Stimulated activated CD4-positive, alpha-beta T cell treated with anti-CD3 and anti-CD28 coated beads, Interleukin-1b, Interleukin-23, amount 100 ng/mL, for 1 hour (primary cell): ENCODE measurements at places on chromosomes 11 and 22.

DNA sequence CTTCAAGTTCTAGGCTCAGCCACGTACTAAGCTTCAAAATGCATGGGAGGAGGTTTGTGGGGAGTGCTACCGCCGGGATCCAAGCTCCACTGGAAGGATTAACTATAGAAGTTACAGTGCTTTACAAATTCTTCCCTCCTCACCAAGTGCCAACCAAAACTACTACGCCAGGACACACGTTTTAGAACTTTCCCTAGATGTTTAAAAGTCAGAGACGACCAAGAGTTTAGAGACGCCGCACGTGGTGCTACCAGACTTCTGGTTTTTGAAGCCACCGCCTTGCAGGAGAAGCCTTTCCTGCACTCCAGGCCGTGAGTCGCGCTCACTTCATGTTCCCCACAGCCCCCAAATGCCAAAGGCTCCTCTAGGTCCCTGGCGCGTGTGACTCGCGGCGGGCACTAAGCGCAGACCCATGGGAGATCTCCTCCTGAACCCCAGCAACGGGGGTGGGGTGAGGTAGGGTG, 734 bp downstream of the SNU13 start:
- no peak for DNase-seq

DNA sequence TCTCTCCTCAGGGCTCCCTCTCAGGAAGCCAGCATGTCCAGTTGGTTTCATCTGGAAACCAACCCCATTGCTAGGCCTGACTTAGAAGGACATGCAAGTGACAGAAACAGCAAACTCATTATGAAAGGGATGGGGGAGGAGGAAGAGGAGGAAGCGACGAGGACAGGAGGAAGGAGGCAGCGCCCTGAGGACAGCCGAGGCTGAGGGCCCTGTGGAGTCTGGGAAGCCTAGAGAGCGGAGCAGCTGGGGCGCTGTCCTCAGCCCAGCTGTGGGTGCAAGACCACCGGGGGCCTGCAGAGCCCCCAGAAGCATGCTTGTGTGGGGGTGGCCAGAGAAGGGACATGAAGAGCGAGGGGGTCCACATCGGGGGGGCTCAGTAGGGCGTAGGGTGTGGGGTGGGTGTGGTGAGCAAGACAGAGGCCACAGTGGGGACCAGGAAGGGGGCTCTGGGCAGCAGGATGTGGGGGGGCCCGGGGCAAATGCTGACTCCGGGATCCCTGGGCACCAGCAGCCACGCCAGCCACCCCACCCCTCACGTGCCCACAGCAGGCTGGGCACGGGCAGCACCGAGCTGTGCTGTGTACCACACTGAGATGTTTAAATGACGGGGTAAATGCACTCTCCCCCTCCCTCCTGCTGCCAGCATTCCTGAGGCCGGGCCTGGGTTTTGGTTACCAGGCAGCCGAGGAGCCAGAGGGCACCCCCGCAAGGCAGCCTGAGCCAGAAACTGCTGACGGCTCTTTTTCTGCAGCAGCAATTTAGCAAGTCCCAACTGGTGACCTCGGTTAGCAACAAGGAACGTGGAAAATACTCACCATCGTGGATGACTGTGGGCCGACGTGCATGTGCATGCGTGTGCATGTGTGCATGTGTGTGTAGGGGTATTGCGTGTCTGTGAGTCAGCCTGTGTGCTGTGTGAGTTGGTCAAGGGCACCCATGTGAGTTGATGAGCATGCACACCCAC, 82.7 kb upstream of the LINC01488 start:
- DNase-seq: no peak

- DNase-seq: no peak
Observed at GRCh38 chr11:132601875-132602274, 930.4 kb downstream of the OPCML start.

GRCh38 chr22:22717664-22718063, 73.2 kb downstream of the GGTLC2 start:
- no peak for DNase-seq

- DNase-seq: no peak
Observed at GRCh38 chr11:118111019-118111743, 24.4 kb upstream of the SMIM35 start.

GRCh38 chr11:64690235-64690634, 32.8 kb downstream of the NRXN2 start:
- DNase-seq: no peak

GRCh38 chr11:79168530-79169110, 272.2 kb downstream of the TENM4 start:
- no peak for DNase-seq
